ENCODE measurements at places on chromosomes 6 and 20.

- DNase-seq: no peak
These were observed 500.3 kb downstream of the DHX35 start for GRCh38 chr20:39462416-39462945.

DNA sequence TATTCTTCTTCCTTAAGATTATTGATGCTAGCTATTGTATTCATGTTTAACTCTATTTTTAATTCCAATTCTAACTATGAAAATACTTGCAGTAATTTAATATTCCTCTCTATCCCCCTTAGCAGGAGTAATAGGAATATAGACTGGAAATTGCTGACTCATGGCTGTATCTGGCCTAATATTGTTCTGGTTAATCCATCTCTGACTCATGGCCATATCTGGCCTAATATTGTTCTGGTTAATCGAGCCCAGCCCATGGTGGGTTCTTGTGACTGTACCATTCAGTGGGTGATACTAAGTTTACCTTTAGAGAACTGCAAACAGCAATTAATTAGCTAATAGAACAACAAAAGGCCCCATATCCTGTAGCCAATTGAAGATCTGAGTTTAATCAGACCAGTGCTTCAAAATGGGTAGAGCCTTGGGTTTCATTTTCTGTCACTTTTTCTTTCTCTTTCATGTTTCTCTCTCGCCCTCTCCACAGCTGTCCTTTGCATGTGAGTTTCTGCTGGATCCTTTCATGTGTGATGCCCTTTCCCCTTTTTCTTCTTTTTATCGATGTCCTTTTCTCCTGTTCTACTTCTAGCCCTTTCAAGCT lies 50.6 kb downstream of the SLC22A3 start:
- peak; percentile 37 for DNase-seq

- DNase-seq: no peak
These were observed 187.0 kb upstream of the FOXQ1 start for GRCh38 chr6:1124885-1125284.

- no peak for DNase-seq
These were observed 30.3 kb downstream of the RREB1 start for GRCh38 chr6:7138046-7138531.

GRCh38 chr6:142827991-142828390 lies 117.0 kb downstream of the HIVEP2 start:
- DNase-seq: no peak

DNA sequence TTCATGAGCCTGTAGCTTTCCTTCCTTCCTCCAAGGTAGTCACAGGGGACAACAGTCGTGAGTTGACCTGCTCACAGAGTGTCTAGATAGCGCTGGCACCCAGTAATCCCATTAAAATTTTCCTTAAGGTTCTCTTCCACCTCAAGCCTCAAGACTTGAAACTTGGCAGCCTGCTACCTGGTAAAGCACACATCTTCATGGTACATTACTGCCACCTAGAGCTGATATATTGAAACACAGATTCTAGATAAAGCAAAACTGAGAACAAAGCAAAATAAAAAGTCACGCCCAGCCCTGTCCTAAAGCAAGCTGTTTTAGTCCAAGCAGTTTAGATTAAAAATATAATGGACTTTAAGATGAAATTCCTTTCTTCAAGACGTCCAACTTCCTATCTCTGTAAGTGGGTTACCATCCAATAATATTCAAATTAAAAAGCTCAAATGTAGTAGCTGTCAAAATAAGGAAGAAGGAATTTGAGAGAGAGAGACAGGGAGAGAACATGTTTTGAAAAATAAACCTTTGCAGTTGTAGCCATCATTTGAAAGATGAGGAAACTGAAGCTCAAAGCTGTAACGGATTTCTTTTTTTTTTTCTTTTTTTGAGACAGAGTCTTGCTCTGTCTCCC lies 50.7 kb upstream of the CD83 start:
- DNase-seq: peak; percentile 67

- no peak for DNase-seq
These were observed 14.9 kb upstream of the HDDC2 start for GRCh38 chr6:125316621-125317020.

DNA sequence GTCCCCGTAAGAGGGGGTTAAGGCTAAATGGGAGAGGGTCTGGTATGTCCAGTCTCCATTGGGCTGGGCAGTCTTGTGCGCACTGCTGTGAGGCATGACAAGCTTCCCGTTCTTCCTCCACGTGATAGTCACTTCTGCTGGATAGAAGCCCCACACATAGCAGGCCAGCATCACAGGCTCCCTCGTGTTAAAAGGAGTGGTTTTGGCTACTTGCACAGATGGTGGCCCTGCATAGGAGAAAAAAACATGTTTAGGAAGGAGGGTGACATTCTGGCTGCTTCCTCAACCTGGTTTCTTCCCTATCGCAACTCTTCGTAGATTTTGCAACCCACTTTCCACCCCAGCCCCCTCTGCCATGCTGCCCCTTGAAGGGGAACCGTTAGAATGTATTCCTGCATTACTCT lies 3.6 kb downstream of the HLA-DMB start:
- DNase-seq: no peak

- DNase-seq: no peak
These were observed 131.2 kb downstream of the PFDN4 start for GRCh38 chr20:54339093-54339492.

GRCh38 chr20:17499041-17499440 lies 32.1 kb downstream of the BFSP1 start:
- no peak for DNase-seq

DNA sequence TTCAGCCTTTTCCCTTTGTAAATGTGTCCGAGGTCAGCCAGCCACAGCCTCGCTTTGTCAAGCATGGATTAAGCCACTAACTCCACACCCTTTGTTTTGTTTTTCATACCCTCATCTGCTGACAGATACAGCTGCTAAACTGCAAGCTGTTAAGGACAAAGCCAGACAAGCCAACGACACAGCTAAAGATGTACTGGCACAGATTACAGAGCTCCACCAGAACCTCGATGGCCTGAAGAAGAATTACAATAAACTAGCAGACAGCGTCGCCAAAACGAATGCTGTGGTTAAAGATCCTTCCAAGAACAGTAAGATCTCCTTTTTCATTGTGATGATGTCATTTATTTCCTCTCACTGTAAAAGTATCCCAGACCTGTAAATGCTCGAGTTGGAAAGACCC lies 269.3 kb downstream of the ARHGAP18 start:
- DNase-seq: no peak

GRCh38 chr20:2942439-2942838 lies 69.2 kb downstream of the PTPRA start:
- no peak for DNase-seq

DNA sequence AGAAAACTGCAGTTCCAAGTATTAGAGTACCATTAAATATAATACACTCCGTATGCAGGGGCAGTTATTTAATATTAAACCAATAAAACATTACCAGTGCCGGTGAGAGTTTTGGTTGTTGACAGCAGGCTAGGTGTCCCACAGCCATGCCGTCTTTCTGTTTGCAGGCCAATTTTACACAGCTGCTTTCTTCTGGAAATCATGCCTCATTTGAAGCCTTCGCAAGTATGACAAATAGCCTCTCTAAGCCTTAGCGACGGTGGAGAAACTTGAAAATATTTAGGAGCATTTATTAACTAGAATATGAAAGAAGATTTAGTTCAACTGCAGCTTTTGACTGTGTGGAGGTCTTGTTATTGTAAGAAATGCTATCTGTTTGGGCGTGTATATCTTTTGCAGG lies 226.0 kb downstream of the BMP2 start:
- DNase-seq: no peak
